ENCODE measurements at places on chromosomes 7 and 10. TPM values are rescaled to one million over a fixed set of nuclear protein-coding genes. Genes with fewer than 3 reads are reported as not detected.
A peak's percentile ranks its signal among the peaks of the same experiment; 100 is the strongest.

DNA sequence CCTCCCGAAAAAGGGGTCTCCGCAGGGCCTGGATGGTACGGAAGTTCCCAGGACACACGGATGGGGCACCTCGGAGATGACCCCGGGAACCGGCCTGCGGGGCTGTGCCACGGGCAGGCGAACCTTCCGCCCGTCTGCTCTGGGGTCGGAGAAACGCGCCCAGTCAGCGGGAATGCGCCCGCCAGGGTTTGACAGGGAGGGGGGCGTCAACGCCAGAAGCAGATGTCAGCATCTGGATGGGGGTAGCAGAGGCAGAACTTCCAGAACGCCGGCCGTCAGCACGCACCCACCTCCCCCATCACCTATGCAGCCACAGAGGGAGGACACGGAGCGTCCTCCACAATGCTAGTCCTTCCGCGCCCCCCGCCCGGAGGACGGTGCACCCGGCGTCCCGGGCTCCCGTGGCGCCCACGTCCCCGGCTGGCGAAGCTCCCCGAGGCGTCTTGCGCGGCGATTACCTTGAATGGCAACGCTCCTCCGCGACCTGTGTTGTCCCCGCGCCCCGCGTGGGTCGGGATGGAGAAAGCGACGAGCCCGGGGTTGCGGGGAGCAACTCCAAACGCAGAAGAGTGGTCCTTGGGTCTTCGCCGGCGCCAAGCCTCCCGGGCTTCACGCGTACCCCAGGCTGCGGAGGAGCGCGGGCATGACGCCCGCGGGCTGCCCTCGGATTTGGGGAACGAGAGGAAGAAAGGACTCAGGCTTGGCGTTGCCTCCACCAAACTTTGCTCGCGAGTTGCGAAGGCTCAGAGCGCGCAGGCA lies 561 bp downstream of the FGFR2 start:
- peak; percentile 3 for DNase-seq

DNA sequence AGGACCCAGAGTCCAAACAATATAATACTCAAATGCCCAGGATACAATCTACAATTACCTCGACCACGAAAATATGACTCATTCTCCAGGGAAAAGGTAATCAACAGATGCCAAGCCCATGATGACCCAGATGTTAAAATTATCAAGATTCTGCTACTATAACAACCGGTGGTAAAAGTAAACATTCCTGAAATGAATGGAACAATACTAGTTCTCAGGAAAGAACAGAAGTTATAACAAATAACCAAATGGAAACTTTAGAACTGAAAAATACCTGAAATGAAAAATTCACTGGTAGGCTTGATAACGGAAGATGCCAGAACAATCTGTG lies 34.1 kb upstream of the GUSB start:
- DNase-seq = peak; percentile 34

DNA sequence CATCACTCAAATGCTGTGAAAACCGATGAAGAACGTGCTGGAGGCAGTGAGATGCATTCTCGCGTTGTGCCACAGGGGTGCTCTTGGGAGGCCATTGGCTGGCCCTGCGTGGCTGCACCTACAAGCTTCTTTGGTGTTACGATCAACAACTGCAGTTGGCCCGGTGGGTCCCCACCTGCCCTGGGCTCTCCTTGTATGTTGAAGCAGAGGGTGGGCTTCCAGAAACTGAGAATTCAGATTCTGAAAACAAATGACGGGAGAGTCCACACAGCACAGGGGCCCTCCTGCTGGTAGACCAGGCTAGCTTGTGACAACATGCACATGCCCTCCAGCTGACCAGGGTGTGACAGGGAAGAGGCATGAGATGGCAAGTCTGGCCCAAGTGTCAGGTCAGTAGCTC lies 23.7 kb upstream of the DDC start:
- DNase-seq = no peak

- no peak for DNase-seq
Measured at GRCh38 chr7:145624618-145625017, 492.0 kb upstream of the CNTNAP2 start.

The ACHE gene
- total RNA-seq = 1.7 TPM

GRCh38 chr7:137269240-137269639 lies 74.3 kb downstream of the PTN start:
- no peak for DNase-seq
